ENCODE measurements at places on chromosomes 7 and 10. TPM values are rescaled to one million over a fixed set of nuclear protein-coding genes. Genes with fewer than 3 reads are reported as not detected.
A peak's percentile ranks its signal among the peaks of the same experiment; 100 is the strongest.

DNA sequence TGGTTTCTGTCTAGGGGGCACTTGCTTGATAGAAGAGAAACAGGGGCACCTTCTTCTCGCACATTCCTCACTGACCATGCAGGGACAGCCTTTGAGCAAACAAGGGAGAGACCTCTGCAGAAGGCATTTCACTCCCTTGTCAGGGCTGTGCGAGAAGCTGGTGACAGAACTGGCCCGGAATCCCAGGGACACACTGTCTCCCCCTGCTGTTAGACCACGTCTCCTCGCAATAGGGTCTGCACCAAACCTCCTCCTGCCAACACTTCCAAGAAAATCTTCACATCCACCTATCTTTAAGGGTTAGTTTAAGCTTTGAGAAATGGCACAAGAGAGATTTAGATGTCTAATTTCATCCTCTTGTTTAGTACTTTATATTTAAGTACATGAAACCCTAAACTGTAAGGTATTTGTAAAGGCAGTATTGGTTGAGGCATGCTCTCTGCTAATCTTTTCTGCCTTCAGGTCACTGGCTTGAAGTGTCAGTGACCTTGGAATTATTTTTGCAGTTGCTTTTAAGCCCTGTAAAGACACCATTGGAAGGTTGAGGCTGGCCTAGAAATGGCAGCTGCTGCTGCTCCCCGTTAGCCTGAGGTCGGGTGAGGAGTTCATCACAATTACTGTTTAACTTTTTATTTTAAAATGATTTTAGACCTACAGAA lies 37.0 kb downstream of the RBM20 start:
- no peak for DNase-seq

GRCh38 chr7:92682903-92683539 lies 92.8 kb upstream of the FAM133B start:
- DNase-seq, result no peak

GRCh38 chr7:44787041-44787440 lies 9.4 kb upstream of the PPIA start:
- DNase-seq, result no peak

GRCh38 chr7:12475362-12476063 lies 71.8 kb upstream of the VWDE start:
- no peak for DNase-seq

DNA sequence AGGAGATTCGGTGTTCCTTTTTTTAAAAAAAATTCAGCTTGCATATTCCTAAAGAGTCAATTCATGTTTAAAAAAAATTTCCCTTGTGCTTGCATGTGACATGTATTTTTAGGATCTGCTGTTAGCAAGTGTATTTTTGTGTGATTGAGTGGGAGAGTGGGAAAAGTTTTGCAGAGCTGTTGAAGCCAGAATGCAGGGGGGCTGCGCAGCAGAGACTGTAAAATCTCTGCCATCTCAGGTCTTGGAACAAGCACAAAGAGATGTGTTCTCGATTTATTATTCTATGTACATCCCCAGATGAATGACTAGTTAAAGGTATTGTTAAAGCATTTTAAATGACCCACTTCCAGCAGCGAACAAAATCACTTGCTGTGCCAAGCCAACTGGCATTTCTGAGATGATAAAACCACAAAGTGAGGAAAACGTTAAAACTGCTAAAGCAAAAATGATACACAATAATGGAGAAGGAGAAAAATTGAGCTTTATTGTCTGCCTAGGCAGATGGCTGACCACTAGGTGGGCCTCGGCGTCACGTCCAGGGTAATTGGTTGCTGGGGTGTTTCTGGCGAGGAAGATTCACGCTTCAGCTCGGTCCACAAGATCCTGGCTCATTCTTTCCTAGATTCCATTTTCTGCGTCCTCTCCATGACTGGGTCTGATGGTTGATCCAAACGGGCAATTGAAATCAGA lies 67.0 kb upstream of the ATRNL1 start:
- DNase-seq, result peak; percentile 34

- DNase-seq, result peak; percentile 92
These were observed 373.5 kb downstream of the RPS24 start for GRCh38 chr10:78407009-78407711.

DNA sequence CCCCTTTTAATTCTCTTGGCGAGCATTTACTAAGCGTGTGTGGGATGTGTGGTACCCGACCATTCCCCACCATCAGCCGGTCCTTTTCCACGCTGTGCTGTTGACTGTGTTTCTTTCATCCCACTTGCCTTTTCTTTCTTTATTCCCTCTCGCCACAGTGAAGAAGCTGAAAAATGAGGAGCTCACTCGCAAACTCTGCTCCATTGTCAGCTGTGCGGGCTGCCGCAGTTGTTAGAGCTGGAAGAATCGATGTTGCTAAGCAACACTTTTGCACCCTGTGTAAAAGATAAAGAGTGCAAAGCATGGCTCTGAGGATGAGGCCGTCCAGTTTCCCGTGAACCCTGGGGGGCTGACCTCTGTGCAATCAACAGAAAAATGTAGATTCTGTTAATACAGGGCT lies 203.1 kb upstream of the NEBL start:
- no peak for DNase-seq

The CEP55 gene
- 3.5 TPM for polyA plus RNA-seq

The CALML3 gene
- polyA plus RNA-seq, result not detected

DNA sequence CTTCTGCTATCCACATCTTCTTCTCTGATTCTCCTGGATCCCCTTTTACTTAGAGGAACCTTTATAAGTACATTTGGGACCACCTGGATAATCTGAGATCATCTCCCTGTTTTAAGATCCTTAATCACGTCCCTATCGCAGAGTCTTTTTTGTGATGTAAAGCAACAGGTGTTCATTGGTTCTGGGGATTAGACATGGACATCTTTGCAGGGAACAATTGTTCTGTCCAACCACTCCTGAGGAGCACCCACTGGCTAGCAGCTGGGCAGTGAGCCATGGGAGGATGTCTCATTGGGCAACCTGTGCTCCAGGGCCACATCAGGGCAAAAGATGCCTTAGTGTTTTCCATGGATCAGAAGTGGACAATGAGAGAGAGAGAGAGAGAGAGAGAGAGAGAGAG lies 56.0 kb downstream of the ZNF800 start:
- no peak for DNase-seq

DNA sequence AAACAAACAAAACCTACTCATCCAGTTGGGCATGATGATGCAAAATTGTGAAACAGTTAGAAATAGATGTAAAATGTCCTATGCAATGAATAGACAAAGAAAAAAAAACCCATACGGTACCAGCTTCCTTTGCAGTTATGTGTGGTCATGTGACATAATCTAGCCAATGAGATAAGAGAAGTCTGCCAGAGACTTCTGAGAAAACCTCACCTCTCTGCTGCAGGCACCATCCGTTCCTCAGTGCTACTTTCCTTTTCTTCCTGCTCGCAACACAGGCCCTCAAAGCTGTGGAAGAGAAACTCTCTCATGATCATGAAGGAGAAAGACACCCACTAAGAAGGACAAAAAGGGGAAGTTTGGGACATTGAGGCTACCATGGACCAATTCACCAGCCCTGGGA lies 76.8 kb upstream of the CARD11 start:
- no peak for DNase-seq

The ANKRD61 gene
- 0.23 TPM for polyA plus RNA-seq

DNA sequence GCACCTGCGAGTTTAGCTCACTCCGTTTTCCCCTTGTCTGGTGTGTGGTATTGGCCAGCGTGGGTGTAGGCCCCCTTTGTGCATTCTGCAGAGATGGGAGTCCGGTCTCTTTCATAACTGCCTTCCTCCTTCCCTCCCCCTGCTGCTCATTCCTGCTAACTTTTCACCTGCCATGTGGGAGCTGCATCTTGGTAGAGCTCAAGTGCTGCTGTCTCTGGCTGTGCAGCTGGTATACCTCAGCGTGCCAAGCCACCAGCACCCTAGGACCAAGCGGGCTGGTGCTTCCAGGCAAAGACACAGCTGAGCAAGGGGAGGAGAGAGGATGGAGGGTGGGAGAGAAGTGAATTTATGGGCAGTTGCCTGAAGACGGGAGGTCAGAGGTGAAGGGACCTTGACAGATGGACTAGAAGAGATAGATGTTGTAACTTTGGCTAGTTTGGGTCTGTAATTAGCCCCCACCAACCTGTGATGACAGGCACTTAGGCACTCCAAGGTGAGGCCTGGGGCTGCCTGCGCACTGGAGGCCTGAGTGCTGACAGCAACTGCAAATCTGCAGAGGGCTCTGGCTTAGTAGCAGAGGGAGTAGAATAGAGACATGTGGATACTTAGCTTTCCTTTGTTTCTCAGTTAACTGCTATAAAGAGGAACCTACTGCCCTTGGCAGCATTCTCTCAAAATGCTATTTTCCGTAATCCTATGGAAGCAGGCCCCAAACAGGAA lies 148.8 kb upstream of the AGK start:
- no peak for DNase-seq

- DNase-seq, result no peak
These were observed 72.2 kb upstream of the SHH start for GRCh38 chr7:155884225-155885166.

DNA sequence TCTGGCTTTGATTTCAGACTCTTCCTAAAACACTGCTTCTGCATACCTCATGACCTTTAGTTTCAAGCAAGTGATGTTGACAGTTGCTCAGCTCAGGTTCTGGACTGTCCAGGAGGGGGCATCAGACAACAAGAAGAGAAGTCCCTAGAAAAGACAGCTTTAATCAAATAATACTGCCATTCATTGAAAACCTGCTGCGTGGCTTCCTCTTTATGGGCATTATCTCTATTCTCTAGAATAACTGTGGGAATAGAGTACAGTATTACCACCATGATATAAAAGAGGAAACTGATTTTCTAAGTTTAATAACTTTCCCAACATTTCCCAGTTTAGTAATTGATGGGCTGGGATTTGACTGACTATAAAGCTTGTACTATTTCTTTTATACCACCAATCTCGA lies 170.4 kb downstream of the SNX13 start:
- DNase-seq, result peak; percentile 59

GRCh38 chr10:47035819-47036337 lies 124.7 kb downstream of the PTPN20 start:
- no peak for DNase-seq

- DNase-seq, result no peak
These were observed 470.8 kb upstream of the SEMA3A start for GRCh38 chr7:84665339-84665738.

DNA sequence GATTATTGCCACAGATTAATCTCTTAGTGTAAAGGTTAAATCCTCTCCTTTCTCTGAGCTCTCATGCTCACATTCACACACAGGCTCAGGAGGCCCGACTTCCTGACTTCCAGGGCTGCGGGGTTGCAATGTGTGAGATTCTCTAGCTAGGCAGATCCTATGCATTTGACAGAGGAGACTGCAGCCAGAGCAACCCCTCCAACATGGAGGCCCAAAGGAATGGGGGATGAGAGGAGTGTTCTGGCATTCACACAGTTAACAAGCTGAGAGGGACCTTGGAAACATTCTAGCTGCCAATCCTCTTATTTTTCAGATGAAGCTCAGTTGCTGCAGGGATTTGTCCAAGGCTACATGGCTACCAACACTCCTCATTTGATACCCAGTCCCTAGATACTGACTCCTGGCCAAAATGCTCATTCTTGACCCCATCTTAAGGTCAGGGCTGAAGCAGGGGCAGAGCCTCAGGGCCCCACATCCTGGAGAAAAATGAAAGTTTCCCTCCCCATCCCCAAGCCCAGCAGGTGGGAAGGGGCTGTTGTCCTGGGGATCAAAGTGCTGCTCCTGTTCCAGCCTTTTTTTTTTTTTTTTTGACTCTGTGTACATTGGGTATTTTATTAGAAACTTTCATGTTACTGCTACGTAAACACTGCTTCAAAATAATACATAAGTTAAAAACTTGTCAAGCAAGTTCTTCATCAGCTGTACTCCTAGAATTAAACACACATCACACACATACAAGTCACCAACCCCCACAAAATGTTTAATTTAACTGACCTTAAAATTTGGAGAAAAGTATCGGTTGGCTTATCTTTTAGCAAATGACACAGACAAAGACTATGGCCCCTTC lies 325.6 kb downstream of the PLXNA4 start:
- no peak for DNase-seq

- no peak for DNase-seq
These were observed 97.8 kb downstream of the AUTS2 start for GRCh38 chr7:69696054-69696591.

- DNase-seq, result no peak
These were observed 179.8 kb downstream of the WNT2 start for GRCh38 chr7:117143066-117143465.

DNA sequence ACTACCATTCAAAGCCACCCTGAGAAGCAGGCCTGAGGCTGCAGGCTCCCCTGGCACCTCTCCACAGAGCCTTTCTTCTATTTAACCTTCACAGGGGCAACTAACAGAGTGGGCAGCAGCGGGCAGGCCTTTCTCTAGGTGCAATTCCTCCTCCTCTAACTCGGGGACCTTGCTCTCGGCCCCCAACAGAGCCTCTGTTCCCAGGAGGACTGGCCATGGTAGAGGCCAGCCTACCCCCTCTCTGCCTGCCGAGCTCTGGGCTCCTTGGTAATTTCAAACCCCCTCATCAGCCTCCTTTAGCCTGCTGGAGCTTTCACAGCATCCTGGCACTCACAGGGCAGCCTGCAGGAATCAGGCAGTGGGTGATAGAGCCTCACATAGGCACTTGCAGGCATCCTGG lies 920.8 kb upstream of the ZNF722 start:
- DNase-seq, result no peak

The GCK gene
- polyA plus RNA-seq, result 4.3 TPM

The JAKMIP3 gene
- 0.83 TPM for polyA plus RNA-seq

DNA sequence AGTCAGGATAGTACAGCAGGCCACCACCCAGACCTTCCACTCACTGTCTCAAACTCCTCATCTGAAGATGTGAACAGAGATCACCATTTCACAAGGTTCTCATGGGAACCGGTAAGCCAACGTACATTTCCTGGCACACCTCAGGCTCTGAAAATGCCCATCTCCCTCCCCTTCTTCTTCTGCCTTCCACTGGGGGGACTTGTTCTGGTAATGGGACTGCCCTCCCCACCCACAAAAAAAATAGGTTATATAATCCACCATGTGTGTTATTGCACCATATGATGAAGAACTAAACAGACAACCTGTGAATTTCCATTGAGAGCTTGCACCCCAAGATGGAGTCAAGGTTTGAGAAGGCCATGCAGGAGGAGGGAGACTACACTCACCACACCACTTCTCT lies 42.1 kb upstream of the IKZF1 start:
- DNase-seq, result no peak

- DNase-seq, result no peak
These were observed 105.6 kb downstream of the NSUN6 start for GRCh38 chr10:18545621-18546305.

DNA sequence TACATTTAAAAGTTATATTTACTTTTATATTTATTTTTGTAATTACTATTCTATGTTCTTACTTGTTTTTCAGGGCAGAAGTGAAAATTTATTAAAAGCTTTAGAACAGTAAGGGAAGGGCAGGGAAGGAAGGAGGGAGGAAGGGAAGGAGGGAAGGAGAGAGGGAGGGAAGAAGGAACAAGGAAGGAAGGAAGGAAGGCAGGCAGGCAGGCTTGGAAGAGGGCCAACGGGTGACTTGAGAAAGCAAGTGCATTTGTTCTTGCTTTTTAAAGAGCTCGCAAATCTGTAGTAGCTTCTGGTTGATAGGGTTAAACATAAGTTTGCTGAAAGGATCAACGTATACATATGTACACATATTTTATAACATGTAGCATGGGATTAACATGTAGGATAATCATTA lies 725.3 kb upstream of the FZD8 start:
- DNase-seq, result no peak

The PLEKHS1 gene
- polyA plus RNA-seq, result not detected

All from H1 (cell line).